ENCODE measurements at places on chromosomes 3 and 15.

- DNase-seq, result no peak
Measured at GRCh38 chr3:160094562-160094961, 105.9 kb downstream of the IL12A start.

GRCh38 chr15:48775546-48775945, 35.3 kb downstream of the CEP152 start:
- DNase-seq, result no peak

- DNase-seq, result no peak
Measured at GRCh38 chr3:141279077-141279967, 47.7 kb downstream of the PXYLP1 start.

DNA sequence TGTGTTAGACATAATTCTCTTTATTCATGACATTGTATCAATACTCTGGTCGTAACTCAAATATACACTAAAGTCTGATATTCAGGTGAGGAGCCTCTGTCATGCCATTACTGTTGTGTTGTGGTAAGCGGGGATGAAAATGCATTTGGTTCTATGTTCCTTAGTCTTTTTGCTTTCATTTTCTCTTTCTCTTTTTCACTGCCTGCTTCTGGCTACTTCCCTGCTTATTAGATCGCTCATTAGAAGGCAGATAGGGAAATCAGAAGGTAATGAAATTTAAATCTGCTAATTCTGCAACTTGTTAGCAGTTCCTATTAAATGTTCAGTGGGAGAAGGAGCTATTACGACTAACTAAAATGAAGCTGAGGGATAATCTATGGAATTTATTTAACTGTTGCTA, 345.0 kb downstream of the GRM7 start:
- no peak for DNase-seq

- DNase-seq, result no peak
Measured at GRCh38 chr3:122533480-122533879, 18.7 kb upstream of the KPNA1 start.

- DNase-seq, result no peak
Measured at GRCh38 chr3:155790272-155790925, 15.7 kb downstream of the C3orf33 start.

GRCh38 chr3:125052624-125053303, 3.0 kb downstream of the HEG1 start:
- no peak for DNase-seq

GRCh38 chr3:190224456-190224855, 97.8 kb downstream of the CLDN1 start:
- no peak for DNase-seq

GRCh38 chr3:148330542-148330941, 367.2 kb upstream of the AGTR1 start:
- no peak for DNase-seq

DNA sequence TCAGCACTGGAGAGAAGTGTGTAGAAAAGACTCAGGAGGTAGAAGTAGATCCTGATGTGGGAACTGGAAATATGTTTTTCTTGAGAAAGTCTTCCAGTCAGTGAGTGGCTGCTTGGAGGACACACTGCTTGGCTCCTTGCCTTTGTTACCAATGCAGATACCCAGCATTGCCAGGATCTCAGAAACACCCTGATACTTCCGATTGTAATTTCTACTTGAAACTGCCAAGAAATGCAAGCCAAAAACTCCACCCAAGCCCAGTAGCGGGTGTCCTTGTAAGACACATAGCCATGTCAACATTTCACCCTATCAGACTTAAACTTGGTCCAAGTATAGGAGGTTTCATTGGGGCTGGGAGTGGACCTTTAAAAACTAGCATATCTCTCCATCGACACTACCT, 141.8 kb downstream of the ALDH1A2 start:
- no peak for DNase-seq

DNA sequence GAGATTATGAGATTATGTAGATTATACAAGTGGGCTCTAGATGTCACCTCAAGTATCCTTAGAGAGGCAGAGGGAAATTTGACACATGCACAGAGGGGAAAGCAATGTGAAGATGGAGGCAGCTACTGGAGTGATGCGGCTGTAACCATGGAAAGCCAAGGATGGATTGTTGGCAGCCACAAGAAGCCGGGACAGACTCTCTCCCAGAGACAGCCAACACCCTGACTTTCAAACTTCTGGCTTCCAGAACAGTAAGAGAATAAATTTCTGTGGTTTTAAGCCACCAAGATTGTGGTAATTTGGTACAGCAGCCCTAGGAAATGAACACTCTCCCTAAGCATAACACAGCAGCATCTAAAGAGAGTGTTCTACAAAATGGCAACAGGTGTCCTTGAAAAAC, 34.4 kb upstream of the PRICKLE2 start:
- no peak for DNase-seq

- no peak for DNase-seq
Measured at GRCh38 chr3:9826815-9827573, 16.8 kb downstream of the RPUSD3 start.

- DNase-seq, result no peak
Measured at GRCh38 chr3:5186858-5187155, 700 bp upstream of the EDEM1 start.

DNA sequence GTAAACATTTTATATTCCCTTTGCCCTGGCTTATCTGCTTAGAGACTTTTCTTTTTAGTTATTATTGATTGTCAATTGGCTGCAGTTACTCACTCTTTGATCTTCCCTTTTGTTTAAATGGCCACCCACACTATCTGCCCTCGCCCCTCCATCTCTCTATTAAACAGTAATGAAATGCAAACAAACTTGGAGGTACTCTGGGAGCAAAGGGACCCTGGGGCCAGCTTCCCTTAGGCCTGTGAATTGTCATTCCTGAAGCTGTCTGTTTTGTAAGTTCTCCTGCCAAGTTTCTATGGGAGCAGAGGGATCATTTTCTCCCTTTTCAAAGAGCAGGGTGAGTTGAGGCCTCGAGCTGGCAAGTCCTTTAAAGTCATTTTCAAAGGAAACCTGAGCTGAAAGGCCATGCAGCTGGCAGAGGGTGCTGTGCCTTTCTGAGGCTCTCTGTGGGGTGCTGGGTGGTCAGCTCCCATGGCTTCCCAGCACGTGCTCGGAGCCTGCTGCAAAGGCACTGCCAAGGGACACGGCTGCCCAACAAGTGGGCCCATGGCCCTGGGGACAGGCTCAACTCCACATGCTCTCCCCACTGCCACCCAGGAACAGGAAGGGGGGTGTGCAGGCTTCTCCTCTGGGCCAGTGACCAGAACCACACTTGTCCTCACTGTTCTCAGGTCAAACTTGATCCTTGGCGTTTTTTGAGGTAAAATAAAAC, 17.4 kb upstream of the RTP2 start:
- DNase-seq, result no peak

- no peak for DNase-seq
Measured at GRCh38 chr15:28181366-28181765, 82.3 kb upstream of the OCA2 start.

Data from stimulated activated CD4-positive, alpha-beta T cell treated with anti-CD3 and anti-CD28 coated beads, Interleukin-1b, Interleukin-23, amount 100 ng/mL, for 1 hour (primary cell).